Cortex of kidney (tissue), 1 donor: ENCODE measurements at places on chromosomes 6 and 20.

DNA sequence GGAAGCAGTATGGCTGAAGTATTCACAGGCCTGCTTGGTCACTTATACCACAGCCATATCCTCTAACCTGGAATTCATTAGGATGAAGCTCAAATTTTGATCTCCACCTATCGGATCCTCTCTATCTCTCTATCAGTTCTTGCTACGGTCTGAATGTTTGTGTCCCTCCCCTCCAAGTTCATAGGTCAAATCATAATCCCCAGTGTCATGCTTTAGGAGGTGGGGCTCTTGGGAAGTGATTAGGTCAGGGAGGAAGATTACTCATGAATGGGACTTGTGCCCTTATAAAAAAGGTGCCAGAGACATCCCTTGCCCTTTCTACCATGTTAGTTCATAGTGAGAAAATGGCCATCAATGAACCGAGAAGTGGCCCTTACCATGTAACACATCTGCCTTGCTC is 190.8 kb upstream of the MYLIP start:
- DNase-seq, result no peak

DNA sequence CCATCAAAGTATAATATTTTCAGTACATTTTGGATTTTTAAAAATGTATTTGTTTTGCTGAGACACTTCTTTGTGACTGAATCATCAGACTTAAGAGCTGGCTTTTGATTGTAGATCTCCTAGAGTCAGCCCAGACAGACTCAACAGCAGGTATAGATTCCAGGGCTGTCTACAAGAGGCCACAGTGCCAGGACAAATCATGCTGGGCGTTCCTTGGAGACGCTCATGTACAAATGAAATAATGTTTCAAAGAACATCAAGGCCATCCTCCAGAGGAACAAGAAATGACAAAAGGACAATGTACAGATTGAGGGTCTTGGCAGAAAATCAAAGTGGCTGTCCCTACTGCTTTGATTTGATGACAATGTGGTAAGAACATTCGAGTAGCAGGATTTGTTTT is 369.3 kb downstream of the GRIK2 start:
- no peak for DNase-seq

GRCh38 chr6:45436544-45437438 is 59.1 kb upstream of the SUPT3H start:
- no peak for DNase-seq

DNA sequence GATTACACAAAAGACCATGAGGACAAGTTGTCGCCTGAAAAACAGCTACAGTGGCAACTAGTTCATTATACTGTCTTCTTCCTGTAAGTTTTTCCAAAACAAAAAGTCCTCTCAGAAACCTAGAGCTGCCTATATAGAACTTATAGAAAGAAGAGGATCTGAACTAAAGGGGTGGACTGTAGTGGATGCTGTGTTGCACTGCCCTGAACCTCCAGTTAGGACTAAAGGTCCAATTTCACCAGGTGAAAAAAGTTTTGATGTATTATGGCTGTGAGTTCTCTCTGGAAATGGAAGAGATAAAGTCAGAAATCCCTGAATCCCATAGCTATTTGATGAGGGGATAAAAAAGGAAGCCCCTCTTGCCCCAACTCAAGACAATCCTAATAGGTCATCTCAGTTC is 56.6 kb upstream of the TSHZ2 start:
- DNase-seq, result no peak

DNA sequence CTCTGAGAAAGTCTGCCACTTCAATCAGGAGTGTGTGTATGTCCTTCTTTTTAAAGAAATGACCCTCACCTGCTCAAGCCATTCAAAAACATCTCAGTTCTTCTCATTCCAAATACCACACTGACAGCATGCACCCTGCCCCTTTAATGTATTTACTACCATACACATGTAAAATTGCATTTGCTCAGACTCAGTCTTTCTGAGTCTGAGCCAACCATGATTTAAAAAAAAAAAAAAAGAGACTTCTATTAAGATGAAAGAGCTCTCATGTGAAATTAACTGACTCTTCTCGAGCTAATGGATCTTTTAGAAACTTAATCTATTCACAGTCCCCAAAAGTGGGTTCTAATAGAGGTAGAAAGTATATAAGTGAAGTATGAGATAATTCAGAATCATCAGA is 1.4 kb upstream of the FILIP1 start:
- no peak for DNase-seq

DNA sequence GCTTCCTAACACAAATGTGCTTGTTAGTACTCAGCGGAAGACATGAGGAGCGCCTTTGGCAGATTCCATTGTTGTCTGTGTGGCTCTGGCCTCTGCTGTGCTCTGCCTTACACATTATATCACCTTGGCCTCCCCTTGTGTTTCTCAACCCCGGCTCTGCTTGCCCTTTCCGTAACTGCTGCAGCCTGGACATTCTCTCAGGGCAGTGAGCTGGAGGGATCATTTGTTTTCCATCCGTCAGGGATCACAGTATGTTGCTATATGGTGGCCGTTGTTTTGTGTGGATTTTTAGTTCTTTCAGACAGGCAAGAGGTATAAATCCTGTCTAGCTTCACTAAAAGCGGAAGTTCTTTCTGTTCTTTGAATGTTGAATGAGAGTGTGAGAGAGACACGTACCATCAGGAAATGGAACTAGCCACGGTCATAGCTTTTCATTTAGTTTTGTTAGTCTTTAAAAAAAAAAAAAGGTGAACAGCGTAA is 175.1 kb downstream of the JARID2 start:
- DNase-seq, result no peak

GRCh38 chr20:18719426-18719825 is 94.2 kb upstream of the SCP2D1 start:
- no peak for DNase-seq

DNA sequence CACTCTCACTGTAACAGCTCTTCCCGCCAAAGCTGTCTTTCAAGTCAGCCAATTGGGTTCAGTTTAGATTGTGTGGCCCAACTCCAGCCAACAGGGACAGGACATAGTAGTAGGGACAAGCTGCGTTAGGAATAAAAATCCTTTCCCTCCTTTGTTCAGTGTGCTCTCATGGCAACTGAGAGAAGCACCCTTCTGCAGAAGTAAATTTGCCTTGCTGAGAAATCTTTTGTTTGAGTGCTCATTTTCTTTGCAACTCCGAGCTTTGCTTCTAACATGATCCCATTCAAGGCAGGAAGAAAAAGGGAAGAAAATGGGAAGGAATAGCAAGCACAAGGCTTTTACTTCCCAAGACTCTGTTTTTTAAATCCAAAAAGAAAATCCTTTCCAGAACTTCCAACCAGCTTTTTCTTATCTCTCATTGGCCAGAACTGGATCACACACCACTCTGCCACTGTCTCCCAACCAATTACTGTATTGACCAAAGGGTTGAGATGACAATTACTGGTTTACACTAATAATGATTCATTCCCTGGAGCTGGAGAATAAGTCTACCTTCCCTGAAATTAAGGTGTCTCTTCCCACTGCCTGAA is 52.7 kb downstream of the STX11 start:
- DNase-seq, result no peak

- DNase-seq, result no peak
Measured at GRCh38 chr6:120587381-120587780, 746.9 kb downstream of the TBC1D32 start.

GRCh38 chr6:524803-525202 is 132.1 kb downstream of the HUS1B start:
- DNase-seq, result no peak

- no peak for DNase-seq
Measured at GRCh38 chr20:38878866-38879265, 47.4 kb upstream of the FAM83D start.

GRCh38 chr6:51571168-51571567 is 516.2 kb downstream of the PKHD1 start:
- no peak for DNase-seq

GRCh38 chr6:67045076-67045475 is 1338.0 kb upstream of the EYS start:
- no peak for DNase-seq

DNA sequence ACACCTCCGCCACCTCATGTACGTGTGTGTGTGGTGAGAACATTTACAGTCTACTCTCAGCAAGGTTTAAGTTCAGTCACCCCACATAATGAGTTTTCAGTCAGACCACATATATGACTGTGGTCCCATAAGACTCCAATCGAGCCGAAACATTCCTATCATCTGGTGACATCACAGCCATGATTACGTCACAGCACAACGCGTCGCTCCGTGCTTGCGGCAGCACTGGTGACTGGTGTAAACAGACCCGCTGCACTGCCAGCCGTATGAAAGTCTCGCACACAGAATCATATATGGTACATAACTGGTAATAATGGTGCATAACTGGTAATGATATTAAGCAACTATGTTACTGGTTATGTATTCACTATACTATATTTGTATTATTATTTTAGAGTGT is 150.7 kb downstream of the DLL1 start:
- no peak for DNase-seq

DNA sequence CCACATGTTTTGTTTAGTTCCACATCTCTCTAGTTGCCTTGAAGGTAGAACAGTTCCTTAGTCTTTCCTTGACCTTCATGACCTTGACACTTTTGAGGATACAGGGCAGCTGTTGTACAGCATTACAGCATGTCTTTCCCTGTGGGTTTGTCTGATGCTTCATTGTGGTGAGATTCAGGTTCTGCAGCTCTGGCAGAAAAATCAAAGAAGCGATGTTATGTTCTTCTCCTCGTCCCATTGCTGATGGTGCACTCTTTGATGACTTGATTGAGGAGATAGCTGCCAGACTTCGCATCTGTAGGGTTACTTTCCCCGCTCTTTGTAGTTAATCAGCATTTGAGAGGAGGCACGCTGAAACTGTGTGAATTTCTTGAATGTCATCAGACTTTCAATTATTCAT is 12.0 kb downstream of the CEBPB start:
- DNase-seq, result no peak

GRCh38 chr6:110682460-110682853 is 132.8 kb downstream of the CDK19 start:
- no peak for DNase-seq

- DNase-seq, result no peak
Measured at GRCh38 chr6:131430531-131430930, 142.5 kb upstream of the ARG1 start.

DNA sequence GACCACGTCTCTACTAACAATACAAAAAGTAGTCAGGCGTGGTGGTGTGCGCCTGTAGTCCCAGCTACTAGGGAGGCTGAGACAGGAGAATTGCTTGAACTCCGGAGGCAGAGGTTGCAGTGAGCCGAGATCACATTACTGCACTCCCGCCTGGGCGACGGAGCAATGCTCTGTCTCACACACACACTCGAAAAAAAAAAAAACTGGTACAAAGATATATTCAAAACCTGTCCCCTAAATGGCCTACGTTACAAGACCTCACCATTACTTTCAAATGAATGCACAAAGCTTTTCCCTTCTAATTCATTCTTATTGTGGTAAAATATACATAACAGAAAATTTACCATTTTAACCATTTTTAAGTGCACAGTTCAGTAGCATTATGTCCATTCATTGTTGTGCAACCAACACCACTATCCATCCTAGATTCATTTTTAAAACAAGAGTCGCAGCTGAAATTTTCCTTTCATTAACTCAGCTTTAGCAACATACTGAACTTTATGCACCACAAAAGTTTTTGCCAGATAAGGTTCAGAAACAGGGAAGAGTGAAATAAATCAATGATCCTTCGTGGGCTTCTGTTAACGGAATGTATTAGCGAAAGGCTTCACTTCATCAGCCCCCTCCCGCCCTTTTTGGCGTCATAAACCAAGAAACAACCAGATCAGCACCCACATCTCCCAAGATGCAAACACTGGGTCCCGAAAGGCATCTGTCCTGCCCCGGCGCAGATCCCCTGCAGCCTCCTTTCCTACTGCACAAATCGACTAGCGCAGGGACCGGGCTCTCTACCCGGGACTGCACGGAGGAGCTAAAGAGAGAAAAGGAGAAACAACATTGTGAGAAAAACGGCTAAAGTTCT is 825 bp upstream of the FAM135A start:
- DNase-seq, result no peak

GRCh38 chr6:126524811-126525326 is 185.0 kb downstream of the CENPW start:
- DNase-seq, result no peak

GRCh38 chr6:41697861-41698781 is 37.3 kb downstream of the TFEB start:
- no peak for DNase-seq

GRCh38 chr6:39804466-39805065 is 12.4 kb downstream of the DAAM2 start:
- no peak for DNase-seq

DNA sequence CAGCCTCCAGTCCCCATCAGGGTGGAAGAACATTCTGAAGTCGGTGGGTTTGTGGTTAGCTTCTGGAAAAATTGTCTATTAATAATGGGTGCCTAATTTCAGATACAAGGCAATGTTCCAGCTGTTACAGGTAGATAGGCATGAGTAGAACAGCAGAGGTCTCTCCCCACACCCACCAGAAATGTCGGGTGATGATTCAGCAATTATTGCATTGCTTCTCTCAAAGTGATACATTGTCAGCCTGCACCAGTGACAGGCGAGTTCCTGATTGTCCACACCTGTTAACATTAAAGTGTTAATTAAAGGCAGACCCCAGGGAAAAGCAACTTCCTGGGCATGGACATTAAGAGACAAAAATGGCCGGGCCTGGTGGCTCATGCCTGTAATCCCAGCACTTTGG is 18.9 kb upstream of the CLVS2 start:
- no peak for DNase-seq

GRCh38 chr20:57329608-57330221 is at the start of gene SPO11:
Gene SPO11 (plus strand): TSS chr20:57329803. CDS start chr20:57329868, 65 bp downstream.
- no peak for DNase-seq

DNA sequence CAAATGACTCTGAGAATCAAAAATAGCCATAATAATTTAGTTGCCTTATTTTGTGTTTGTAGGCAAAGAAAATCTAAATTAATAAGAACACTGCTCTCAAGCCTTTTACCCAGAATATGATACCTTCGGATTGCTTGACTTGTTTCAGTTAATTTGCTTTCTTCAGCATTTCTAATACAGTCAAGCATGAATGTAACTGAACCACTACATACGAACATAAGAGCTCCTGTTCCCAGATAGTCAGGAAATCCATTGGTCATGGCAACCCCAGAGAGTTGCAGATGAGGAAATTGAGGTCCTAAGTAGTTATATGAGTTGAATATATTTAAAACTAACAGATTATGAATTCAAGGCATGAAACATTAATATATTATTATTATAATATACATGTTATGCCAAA is 2.9 kb downstream of the FRK start:
- no peak for DNase-seq

GRCh38 chr6:37244430-37245310 is 12.9 kb upstream of the TBC1D22B start:
- DNase-seq, result no peak

DNA sequence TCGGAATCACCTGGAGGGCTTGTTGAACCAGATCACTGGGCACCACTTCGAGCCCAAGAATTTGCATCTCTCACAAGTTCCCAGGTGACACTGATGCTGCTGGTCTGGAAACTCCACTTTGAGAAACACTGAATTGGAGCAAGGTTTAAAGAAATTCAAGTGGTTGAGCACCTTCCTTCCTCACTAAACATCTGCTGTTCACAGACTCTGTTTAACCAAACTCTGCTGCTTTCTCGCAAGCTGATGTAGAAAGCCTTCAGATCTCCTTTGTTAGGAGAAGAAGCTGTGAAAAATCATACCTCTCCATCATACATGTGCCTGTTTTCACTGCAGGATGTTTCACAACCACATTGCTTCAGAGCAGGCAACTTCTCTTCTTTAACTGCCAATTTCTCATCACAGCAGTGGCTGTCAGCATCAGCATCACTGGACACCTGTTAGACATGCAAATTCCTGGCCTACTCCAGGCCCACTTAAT is 87.5 kb upstream of the TOP1 start:
- DNase-seq, result no peak
